ENCODE measurements at places on chromosomes 12 and 14.

DNA sequence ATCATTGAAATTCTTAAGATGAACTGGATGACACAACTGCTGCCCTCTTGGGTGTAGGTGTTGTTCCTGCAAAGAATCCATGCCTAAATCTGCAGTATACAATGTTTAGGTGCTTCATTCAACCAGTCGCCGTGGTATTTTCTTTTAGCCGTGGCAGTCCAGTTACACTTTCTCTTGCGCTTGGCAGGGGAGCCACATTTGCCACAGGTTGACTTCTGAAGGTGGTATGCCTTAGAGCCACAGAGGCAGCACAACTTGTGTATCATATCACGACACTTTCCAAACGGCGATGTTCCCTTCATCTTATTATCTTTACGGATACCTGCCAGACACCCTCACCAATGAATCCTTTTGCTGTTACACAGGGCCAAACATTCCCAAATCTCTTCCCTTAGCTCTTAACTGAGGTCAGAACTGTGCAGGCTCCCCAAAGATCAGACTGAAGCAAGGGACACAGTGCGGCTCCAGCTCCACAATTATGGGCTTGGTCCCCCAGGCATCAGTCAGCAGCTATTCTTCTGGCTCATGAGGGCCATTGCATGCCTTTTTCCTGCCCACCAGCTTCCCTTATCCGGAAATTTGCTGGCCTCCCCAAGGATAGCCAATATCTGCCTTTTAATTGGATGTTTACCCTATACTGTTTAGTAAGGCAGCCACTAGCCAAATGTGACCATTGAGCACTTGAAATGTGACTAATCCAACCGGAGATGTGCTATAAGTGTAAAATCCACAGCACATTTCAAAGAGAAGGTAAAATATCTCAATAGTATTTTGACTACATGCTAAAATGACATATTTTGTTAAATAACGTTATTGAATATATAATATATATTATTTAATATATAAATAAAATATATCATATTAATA is 50.7 kb downstream of the SENP1 start:
- DNase-seq = no peak

GRCh38 chr12:109020796-109021380 is at the start of gene SVOP:
Gene SVOP (minus strand): TSS chr12:109021068. CDS start chr12:109020868, 200 bp downstream.
- peak; percentile 22 for DNase-seq

DNA sequence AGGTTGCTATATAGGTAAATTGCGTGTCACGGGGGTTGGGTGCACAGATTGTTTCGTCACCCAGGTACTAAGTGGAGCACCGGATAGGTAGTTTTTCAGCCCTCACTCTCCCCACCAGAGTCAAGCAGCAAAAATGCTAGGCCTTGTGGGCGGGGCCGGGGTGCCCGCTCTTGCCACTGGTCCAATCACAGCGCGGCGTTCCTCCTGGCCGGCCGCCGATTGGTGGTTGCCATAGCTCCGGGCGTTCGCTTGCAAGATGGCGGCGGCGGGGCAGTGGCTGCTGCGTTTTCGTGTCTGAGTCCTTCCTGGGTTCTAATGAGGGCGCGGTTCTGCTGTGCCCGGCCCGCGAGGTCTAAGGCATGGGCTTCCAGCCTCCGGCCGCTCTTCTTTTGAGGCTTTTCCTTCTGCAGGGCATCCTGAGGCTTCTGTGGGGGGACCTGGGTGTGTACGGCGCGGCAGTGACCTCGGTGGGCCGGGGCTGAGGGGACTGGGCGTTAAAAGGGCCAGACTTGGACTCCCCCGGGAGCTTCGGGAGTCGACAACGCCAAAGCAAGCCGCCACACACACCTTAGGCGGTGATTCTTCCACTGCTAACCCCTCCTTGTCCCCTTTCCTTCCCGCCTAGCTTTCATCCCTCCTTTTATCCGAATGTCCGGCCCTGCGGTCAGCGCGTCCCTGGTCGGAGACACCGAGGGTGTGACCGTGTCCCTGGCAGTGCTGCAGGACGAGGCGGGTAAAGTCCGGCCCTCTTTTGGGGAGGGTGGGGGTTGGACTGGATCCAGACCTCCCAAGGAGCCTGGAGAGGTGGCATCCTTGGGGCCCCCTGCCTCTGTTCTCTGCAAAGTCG is at the start of gene TCTN2:
TCTN2 (plus strand) TSS at position 232 of the 847 bp plus-strand sequence; CDS start at position 360, 128 bp downstream.
- peak; percentile 93 for DNase-seq

DNA sequence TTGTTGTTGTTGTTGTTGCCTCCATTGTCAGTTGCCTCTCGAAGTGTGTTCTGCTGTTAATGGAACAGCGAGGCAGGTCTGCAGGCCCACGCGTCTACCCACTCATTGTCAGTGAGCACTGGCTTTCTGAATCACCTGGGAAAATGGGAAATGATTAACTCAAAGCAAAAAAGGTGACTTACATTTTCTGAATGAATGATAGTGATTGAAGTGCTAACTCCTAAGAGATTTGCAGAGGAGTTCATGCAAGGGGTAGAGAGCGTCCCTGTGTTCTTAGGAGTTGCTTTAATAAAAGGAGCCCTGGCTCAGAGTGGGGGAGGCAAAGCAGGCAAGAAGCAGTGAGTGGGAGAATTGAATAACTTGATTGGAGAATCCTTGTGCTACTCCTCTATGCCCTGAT is 177.6 kb downstream of the CAND1 start:
- DNase-seq = no peak

- DNase-seq = peak; percentile 44
Measured at GRCh38 chr14:71753126-71753830, 179.0 kb upstream of the RGS6 start.

- DNase-seq = no peak
Measured at GRCh38 chr12:68317047-68317667, 15.0 kb downstream of the MDM1 start.

DNA sequence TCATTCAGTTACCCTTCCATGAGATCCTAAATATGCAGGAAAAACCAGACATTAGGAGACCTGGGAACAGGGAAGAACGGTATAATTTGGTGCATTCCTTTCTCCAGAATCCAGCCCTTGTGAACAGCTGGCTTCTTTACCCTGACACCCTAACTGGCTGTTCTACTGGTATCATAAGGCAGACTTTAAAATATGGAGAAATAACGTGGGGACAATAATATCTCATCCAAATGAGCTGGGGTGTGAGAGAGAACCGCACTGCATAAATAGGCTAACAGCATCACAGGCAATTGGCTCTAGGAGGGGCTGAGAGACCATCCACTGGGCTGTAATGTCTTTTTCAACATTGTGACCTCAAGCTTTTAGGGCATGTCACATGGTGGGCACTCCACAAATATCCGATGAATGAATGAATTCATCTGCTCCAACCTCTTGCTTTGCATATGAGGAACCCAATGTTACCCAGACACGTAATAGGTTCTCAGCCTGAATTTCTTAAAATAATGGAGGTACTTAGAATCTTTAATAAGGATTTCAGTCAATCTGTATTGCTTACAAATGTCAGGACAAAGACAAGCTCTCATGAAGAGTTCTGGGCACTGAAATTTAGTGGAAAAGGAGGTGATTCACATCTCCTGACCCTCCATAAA is 157.9 kb downstream of the SAMD4A start:
- DNase-seq = no peak

- DNase-seq = no peak
Measured at GRCh38 chr12:2733493-2734355, 61.0 kb upstream of the FKBP4 start.

GRCh38 chr12:108798551-108799221 is 58.7 kb downstream of the SSH1 start:
- DNase-seq = no peak

- no peak for DNase-seq
Measured at GRCh38 chr14:39368261-39368959, 63.8 kb downstream of the FBXO33 start.

DNA sequence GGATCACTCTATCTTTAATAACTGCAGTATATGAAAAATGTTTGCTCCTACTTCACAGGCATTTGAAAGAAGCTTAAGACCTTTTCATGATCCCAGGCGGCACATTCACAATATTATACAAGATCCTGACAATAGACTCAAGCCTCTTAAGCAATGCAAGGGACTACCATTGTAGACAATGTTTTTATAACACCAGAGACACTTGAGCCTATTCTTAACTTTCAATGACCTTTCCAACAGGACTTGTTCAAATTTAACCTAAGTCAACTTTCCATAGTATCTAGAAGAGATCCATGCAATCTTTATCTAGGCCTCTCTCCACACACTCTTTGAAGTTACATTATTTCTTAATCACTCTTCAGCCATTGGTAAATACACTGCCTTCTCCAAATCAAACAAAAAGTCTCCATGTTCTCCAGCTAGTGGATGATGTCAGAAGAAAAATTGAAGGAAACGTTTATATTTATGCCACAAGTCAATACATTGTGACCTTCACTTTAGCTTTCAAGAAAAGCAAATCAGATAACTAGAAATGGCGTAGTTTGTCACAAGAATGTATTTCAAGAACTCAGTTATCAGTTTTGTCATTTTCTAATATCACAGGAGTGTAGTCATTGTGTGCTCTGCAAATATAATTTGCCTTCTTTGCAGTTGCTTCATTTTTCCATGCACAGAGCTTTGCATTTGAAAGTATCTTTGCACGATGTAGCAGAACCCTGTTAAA is 41.2 kb downstream of the PHLDA1 start:
- DNase-seq = no peak

GRCh38 chr12:54373649-54374561 is 9.6 kb upstream of the GPR84 start:
- no peak for DNase-seq

DNA sequence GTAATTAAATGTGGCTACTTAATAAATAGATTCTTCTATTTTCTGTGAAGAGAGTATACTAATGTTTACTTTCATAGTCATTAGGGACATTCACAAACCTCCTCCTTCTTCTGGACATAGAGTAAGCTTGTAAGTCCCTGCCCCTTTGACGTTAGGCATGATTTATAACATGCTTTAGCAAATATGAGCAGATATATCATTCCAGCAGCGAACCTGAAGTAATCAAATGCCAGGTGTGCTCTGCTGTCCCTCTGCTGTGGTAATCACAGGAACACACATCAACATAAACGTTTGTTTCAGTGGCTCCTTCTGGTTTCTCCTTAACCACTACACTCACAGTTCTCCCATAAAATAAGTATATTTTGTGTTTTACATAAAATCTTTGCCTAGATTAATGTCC is 961.8 kb downstream of the FLRT2 start:
- no peak for DNase-seq

GRCh38 chr14:71967704-71968103 is 35.5 kb downstream of the RGS6 start:
- no peak for DNase-seq

DNA sequence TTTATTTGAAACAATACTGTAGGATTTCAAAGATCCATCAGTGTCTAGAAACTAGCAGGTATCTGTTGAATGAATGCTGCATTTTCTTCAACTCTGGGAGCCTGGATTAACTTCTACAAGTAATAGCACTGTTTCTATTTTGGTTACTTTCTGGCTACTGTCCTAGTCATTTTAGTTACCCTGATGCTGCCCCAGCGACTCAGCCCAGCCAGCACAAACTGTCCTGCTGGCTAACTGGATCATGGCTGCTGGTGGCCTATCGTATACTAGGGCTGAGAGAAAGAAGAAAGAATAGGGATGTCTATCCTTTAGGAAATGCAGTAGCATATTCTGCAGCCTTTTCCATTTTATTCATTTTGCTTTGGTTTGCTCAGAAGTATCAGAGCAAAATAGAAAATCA is 53.9 kb downstream of the NTN4 start:
- DNase-seq = no peak

GRCh38 chr14:98728836-98729235 is 543.2 kb downstream of the BCL11B start:
- DNase-seq = no peak

GRCh38 chr12:76072568-76072967 is 11.9 kb downstream of the NAP1L1 start:
- DNase-seq = no peak

GRCh38 chr12:23640754-23641153 is 308.7 kb downstream of the SOX5 start:
- no peak for DNase-seq

DNA sequence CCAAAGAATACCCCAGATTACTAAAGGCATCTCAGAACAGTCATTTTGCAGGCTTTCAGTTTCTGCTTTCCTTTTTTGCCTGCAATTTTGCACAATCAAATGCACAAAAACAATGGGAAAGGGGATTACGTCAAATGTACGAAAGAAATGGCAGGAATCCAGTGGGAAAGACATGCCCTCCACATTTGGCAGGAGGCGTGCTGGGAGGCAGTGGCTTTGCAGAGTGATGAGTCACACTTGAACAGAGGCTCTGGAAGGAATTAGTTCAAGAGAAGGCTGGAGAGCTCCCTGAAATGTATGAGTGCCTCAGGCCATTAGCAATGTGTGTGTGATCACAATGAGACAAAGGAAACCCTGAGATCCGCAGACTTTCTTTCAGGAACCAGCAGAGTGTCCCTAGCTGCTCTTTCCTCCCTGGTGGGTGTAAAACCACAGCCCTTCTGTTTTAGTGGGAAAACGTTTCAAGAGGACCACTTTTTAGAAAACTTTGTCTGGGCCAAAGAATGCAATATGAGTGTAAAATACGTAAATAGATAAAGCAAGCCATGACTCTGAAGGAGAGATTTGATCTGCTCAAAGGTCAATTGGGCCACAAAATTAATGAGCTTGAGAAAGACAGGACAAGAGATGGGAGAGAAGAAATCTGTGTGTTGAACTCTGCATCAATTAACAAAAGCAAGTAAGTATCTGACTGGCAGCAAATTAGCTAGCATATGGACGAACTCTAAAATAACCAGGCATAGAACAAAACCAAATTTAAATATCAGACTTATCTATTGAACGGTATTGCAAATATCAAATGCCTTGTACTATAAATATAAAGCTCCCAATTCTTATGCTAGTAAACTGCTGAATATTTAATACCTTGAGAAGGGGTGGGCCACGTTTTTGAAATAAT is 155.4 kb upstream of the PDE3A start:
- no peak for DNase-seq

GRCh38 chr12:12563290-12563928 is 746 bp upstream of the DUSP16 start:
- no peak for DNase-seq

GRCh38 chr12:131987552-131987951 is 37.8 kb downstream of the EP400 start:
- no peak for DNase-seq

DNA sequence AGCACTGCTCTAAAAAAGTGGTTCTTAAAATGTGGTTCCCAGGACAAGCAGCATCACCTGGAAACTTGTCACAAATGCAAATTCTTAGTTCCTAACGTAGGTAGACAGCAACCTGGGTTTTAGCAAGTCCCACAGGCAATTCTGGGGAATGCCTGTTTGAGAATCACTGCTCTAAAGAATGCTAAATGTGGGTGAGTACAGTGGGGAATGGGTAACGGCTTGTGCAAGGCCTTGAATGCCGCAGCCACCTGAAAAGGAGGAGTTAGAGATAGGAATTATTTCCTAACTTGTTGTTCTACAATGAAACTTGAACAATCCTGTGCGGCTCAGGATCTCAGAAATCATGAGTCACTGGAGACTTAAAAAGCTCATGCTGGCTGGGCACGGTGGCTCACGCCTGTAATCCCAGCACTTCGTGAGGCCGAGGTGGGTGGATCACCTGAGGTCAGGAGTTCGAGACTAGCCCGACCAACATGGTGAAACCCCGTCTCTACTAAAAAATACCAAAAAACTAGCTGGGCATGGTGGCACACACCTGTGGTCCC is 34.9 kb downstream of the GNS start:
- DNase-seq = no peak
